Stimulated activated CD8-positive, alpha-beta memory T cell treated with anti-CD3 and anti-CD28 coated beads, Interleukin-2, amount 100 ng/mL, for 1 hour (primary cell): ENCODE measurements at places on chromosomes 5 and 9.
A peak's percentile ranks its signal among the peaks of the same experiment; 100 is the strongest.

DNA sequence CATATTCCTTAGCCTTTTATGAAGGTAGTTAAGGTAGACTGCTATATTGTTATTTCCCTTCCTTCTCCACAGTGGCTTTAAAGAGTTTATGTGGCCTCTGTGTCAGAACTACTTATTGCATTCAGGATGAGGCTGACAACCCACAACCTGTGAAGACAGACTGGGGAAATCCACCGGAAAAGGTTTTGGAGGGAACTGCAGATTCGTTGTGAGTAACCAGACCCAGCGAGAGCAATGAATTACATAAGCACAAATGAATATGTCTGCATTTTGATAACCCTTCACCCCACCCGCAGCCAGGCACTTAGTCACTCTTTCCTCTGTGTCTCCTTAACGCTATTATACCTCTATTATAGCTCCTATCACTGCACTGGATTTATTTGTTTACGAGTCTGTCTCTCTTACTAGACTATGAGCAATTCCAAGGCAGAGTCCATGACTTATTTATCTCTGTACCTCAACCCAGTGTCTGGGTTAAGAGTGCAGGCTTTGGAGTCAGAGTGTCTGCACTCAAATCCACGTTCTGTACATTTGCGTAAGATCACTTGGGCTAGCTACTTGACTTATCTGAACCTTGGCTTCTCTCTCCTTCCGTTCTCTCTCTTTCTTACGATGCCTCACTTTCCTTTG lies 19.2 kb downstream of the KCTD16 start:
- DNase-seq = peak; percentile 52

GRCh38 chr5:82058710-82059109 lies 86.9 kb downstream of the ATG10 start:
- DNase-seq = no peak

DNA sequence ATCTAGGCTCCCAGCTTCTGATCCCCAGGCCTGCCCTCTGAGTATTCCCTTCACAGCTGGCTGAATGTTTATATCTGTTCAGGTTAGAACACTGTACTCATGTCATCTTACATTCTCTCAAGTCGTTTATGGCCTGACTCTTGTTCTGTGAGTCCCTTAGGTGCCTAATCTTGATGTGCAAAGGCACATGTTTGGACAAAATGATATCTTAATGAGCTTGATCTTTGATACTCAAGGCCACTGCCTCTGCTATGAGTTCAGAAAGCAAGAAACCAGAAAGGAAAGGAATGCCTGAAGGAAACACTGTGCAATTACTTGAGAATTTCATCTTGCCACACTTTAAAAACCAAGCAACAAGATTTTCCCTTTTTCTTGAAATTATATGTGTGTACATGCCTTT lies 391.8 kb upstream of the ZNF608 start:
- no peak for DNase-seq

DNA sequence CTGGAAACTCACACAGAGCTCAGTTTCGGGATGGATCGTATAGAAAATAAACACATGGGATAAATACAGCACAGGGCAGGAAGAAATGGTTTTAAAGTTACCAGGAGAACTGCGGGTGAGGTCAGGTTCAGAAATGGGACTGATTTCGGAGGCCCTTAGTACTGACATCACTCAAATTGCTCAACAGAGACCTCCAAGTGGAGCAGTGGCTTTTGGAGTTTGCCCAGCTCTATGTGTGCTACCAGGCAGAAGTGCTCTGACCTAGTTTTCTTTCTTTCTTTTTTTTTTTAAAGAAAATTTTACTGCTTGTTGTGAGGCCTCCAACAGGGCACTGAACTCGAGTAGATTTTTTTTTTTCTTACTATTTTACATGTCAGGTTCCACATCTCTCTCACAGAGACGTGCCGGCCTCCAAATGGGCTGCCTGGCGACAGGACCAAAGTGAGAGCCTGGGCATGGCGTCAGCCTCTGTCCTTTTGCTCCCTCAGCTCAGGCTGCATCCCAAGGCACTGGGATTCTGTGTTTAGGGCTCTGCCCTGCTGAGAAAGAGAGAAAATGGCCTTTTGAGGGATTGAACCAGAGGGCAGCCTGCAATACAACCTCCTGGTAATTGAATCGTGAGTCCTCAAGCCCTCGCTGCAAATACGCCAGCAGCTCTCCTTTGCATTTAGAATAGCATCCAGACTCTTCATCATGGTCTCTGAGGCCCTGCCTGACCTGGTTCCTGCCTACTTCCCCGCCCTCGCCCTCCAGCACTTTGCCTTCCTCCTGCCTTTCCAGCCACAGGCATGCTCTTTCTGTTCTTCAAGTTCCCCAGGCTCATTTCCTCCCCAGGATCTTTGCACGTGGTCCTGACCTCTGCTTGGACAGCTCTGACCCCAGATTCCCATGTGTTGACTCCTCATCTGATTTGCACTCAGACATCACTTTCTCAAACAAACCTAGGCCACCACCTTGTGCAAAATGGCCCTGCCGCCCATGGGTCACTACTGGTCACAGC lies 173.5 kb downstream of the FGF1 start:
- DNase-seq = no peak

GRCh38 chr9:33223696-33224095 lies 16.3 kb upstream of the SPINK4 start:
- DNase-seq = no peak

DNA sequence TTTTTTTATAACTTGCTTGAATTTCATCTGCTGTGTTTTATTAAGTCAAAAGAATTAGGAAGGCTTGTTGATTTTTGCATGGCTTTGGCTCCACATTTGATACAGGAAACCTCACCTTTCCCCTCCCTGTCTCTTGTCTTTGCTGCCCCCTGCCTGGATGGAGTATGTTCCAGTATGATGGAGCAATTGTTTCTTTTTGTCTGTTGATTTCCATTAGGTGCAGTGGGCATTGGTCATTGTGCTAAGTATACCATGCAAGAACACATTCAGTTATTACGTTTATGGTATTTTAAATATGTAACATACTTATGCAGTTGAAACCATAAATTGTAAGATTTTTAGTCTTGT lies 19.6 kb downstream of the TJP2 start:
- DNase-seq = no peak

- no peak for DNase-seq
Observed at GRCh38 chr9:112112519-112112918, 62.6 kb downstream of the SUSD1 start.
